ENCODE measurements at places on chromosomes 12 and 14.
A peak's percentile ranks its signal among the peaks of the same experiment; 100 is the strongest.

DNA sequence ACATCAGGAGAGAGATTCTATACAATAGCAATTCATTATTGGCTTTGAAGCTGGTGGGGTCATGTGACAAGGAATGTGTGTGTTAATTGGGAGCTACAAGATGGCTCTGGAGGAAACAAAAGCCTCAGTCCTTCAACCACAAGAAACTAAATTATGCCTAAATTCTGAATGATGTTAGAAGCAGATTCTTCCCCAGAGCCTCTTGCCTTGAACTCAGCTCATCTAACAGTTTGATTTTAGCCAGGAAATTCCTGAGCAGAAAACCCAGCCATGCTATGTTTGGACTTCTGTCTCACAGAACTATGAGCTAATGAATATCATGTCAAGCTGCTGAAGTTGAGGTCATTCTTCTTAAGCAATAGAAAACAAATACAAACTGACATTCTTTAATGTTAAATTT is 274.7 kb downstream of the SLC6A15 start:
- no peak for DNase-seq

DNA sequence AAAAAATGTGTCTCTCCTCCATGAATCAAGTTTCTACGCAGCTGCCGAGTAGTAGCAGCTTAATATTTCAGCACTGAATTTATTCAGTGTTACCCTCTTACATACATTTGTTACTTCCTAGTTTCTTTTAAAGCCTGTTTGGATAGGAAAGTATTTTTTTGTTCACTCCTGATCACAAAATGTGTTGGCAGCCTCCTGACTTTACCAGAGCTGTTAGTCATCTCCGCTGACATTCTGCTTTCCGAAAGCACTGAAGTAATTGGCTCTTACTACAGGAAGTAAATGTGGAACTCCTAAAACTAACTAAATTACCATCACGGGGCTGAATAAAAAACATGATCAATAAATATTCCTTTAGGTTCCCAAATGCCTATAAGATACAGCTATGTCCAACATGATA is 225.5 kb downstream of the EPS8 start:
- DNase-seq, result no peak

DNA sequence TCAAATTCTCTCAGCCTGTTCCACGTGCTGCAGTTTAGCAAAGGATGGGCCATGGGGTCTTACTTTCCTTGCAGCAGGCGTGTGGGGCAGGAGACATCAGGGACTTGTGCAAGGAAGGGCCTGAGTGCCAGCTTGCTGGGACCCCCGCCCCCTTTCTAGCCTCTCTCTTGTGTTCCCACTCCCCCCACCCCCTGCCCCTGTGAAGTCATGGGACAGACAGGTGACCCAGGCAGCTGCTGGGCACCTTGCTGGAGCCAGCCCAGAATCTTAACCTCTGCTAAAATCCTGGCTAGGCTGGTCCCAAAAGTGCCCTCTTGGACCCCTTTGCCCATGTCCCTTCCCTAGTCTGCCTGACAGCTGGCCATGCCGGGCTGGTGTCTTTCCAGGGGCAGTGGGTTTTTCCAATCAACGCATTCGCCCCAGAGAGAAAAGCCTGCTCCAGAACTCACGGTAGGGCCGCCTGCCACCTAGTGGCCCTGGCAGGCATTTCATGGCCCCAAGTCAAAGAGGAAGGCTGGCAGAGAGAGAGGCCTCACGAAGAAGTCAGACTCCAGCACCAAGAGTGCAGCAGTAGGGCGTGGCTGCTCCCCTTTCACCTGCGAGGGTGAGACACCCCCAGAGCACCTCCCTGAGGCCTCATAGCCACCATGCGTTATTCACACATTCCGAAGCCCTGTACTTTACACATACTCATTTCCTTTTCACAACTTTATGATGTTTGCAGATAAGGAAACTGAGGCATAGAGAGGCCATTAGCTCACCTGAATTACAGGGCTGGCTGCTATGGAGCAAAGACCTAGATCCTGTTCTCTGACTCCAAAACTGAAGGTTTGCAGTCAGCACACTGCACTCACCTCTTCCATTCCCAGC is 67.4 kb downstream of the LGMN start:
- DNase-seq, result peak; percentile 54

DNA sequence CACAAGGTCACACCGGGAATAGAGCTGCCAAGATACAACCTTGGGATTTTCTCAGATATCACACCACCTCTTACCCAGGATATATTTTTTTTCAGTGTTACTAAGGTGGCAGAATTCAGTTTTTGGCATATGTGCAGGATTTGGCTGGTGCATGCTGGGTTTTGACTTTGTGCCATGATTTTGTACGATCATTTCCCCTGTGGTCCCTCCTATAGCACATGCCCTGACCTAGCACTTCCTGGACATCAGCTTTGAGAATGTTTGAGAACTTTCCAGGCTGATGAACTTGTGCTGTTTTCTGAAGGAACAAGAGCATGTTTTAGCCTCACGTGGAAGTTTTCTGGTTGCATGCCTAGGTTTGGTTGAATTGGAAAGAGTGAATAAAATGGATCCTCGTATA is 11.0 kb upstream of the TBPL2 start:
- no peak for DNase-seq

DNA sequence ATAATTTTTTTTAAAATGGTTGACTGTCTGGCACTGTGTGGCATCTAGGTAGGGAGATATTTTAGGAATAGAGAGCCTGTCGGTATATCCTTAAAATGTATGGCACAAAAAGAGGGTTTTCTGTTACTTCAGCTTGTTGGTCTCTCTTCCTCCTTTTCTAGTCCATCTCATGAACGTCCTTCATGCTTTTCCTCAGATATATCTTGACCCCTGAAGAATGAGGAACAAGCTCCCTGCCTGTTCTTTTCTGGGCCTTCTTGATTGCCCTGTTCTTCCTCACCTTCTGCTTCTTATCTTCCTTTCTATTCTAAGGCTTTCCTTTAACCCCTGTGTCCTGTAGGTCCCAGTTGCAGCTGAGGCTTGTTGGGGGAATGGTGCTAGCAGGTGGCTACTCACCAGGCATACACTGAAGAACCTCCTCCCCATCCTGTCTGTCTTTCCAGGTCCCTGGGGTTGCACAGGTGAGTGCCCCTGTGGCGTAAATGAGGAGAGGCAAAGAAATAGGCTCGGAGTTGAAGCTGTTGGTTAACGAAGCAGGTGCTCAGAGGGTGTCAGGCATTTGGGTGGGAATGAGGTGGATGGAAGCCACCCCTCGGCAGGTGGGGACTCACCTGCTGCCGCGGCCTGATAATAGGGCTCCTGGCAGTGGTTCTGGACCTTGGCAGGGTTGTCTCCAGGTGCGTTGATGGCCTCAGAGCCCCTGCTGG is 7.2 kb upstream of the C1R start:
- no peak for DNase-seq

DNA sequence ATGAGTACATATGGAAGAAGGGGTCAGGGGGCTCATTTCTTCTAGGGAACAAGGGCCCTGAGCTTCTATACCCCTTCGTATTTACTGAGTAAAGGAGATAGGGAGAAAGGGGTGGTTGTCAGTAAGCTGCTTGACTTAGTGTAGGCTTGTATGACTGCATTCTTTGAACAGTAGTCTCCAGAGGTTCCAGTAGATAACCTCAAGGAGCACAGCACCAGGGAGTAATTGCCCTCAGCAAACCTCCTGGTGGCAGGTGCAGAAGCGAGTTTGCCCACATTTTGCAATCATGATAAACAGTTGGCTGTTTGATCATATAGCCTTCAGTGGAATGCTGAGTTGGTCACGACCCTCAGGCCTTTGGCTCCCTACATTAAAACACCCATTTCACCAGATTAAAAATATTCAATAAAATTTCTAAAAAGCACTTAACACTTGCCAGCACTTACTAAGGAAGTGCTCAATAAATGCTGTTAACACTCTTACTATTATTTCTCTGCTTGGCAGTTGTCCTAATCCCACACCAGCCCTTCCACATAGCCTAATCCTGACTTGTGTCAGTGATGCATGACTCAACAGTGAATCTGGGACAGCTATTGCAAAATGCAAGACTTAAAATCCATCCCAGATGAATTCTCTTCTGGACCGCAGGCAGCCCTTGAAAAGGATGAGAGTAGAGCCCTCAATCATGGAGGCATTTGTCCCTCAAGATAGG is 3.7 kb upstream of the DHRS4L2 start:
- no peak for DNase-seq

DNA sequence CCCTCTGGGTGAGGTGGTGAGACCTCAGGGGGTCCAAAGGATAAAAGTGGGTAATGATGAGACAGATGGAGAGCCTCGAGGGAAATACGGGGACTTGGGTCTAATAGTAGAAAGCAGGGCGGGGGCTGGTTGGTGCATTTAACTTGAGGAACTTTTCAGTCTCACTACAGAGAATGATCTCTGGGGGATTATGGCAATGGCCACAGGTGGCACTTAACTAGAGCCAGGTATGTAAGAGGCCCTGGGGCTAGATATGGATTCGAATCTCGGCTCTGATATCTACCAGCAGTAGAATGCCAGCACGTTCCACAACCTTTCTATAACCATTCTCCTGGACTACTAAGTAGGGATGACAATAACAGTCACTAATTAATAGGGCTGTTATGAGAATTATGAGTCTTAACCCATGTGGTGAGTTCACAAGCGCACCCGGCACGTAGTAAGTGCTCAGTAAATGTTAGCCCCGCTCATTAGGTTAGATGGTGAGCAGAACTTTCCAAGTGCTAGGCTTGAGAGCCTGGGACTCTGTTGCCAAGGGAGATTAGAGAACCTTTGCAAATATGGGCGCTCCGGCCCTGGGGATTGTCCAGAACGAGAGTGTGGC is 888 bp upstream of the PLXNC1 start:
- no peak for DNase-seq

DNA sequence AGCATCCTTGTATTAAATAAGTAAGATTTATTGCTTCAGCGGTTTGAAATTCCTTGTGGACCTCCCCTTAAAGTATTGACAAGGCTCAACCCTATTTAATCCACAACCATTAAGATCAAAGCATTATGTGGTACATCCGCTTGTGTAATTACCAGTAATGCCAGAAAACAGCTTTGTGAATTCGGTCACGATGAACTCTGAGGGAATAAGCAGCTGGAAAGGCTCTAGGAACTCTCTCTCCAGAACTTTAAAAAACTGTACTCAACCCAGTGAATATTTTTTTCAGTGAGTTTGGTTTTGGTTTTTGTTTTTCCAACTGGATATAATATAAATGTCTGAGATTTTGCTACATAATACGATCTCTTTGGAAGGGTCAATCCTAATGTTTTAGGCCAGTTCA is 49.3 kb upstream of the DIO2 start:
- DNase-seq, result no peak

DNA sequence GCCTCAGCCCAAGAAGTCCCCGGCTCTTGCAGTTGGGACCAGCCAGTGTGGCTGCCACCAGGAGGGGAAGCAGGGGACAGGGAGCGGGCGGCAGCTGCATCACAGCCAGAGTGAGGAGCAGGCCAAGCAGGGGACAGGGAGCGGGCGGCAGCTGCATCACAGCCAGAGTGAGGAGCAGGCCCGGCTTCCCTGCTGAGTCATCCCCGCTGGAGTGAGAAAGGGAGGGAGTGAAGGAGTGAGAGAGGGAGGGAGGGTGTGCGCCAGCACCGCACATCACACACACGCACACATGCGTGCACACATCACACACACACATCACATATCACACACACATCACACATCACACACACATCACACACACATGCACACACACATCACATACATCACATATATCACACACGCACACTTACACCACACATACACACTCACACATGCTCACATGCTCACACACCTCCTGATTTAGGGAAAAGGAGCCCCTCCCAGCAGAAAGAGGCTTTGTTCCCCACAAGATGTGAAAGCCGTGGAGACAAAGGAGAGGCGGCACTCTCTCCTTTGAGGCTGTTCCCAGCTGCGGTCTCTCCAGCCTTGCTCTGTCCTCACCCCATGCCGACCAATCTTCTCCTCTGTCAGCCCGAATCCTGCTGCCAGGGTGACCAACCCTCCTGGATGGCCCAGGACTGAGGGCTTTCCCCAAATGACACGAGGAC is 16.7 kb upstream of the ZDHHC22 start:
- no peak for DNase-seq

All from stimulated activated CD8-positive, alpha-beta memory T cell treated with anti-CD3 and anti-CD28 coated beads, Interleukin-15, amount 100 ng/mL, for 48 hours (primary cell).